Thoracic aorta endothelial cell (primary cell): ENCODE measurements at places on chromosomes 4 and X. TPM values are rescaled to one million over a fixed set of nuclear protein-coding genes. Genes with fewer than 3 reads are reported as not detected.

ZNF157 gene
- under 0.01 TPM in 1 of 2 replicates, not detected in the other for total RNA-seq

PAGE2B gene
- not detected in 2 replicates for total RNA-seq

SMR3B gene
- 0.22 TPM in 1 of 2 replicates, not detected in the other for total RNA-seq

NUDT10 gene
- 0.43 and 1.5 TPM in 2 replicates for total RNA-seq

POF1B gene
- total RNA-seq, result 0.43 and 0.53 TPM in 2 replicates

CYTL1 gene
- total RNA-seq, result 45.8 and 113 TPM in 2 replicates

SPARCL1 gene
- total RNA-seq, result 0.22 TPM in 1 of 2 replicates, not detected in the other

ZNF280C gene
- total RNA-seq, result 9.7 and 12.1 TPM in 2 replicates

SCRG1 gene
- under 0.01 and 0.07 TPM in 2 replicates for total RNA-seq
